ENCODE measurements at places on chromosomes 11 and 22.
A peak's percentile ranks its signal among the peaks of the same experiment; 100 is the strongest.

- DNase-seq = no peak
These were observed 13.6 kb downstream of the ZC3H12C start for GRCh38 chr11:110106713-110107274.

DNA sequence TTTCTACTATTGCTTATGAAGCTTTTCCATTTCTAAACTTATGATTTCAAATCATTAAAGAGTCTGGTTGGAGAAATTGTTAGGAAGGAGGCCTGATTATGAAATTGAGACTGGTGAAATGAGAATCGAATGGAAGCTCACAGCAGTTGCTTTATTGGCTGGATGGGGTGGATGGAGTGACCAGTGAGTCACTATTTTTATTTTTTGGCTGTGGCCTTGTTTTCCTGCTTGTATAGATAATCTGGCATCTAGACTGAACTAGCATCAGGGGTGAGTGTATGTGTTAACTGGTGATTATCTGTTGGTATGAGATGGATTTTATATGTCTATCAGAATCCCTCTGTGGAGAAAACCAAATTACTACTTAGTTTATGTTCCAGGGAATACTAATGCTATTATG is 36.2 kb downstream of the UVRAG start:
- DNase-seq = no peak

DNA sequence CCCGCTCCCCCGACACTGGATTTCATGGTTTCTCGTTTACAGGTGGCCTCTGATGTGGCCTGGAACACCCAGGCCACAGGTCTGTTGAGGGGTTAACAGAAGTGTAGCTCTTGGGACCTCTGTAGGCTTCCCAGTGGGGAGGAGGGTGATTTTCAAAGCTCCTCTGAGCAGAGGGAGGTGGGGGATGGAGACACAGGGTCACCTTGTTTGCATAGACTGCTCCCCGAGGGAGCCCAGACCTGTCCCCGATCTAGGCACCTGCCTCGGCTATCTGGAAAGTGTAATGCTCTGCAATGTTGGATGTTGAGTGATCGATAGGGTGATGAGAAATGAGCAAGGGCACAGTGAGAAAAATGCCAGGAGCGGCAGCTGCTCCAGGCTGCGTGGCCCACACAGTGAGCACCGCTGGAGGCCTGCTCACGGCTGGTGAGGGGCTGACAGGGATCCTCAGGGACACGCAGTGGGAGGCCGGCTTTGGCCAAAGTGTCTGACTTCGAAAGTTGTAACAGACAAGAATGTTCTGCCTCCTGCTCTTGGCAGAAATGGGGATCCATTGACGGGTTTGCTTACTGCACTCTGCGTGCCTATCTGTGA is 594.1 kb downstream of the BRD1 start:
- DNase-seq = no peak

GRCh38 chr22:31732089-31732829 is 17.7 kb downstream of the PRR14L start:
- no peak for DNase-seq

GRCh38 chr11:108142304-108142703 is 20.9 kb downstream of the ACAT1 start:
- DNase-seq = no peak

GRCh38 chr11:6468712-6469495 is 4.8 kb downstream of the TRIM3 start:
- peak; percentile 7 for DNase-seq

DNA sequence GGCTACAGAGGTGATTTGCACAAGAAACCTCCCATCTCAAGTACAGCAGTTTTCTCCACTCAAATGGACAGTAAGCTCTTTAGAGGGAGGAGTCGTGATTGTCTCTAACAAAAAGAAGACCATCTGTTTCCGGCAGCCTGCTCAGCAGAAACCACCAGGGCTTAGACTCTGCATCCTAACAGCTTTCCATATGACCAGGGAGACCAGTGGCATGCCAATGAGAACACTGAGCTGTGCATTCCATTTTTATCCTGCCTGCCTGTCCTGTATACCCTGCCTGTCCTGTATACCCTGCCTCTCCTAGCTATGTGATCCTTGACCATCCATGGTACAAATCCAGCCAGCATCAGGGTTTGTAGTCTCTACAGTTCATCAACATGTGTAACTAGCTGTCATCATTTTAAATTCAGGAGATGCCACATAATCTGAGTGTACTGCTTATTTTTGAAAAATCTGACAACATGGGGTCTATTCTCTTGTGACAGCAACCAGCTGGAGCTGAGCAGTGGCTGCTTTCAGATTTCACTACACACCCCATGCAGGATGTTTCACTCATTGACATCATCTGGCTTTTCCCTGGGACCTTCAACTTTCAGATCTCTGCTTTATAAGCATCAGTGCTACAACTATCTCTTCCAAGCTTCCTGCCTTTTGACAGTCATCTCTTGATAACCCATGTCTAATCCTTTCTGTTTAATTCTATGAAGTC is 50.5 kb upstream of the POU2AF2 start:
- DNase-seq = no peak

DNA sequence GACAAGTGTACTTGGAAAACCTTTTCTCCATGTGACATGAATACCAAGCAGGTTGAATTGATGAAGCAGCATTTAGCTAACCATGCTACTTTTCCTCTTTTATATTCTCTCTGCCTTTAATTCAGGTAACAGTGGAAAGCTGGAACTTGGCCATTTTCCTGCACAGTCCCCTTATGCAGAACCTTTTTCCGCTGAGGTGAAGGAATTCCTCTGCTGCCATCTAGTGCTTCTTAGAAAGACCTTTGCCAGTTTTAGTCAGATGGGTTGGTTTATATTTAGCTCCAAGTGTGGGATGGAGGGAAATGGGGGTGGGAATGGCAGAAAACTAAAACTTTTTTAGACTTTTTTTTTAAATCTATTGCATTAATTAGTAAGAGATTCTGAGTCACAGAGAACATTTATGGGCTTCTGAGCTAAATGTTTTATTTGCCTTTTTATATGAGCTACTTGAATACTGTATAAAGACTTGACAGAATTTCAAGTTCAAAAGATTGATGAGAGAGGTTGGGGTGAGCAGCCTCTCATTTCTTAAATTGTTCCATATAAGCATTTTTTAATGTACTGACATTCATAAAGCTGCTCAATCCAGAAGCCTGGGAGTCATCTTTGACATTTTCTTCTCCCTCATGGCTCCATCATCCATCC is 153.9 kb upstream of the ZC3H12C start:
- DNase-seq = peak; percentile 42

GRCh38 chr11:57477507-57478189 is 17.3 kb downstream of the RTN4RL2 start:
- DNase-seq = no peak

GRCh38 chr11:96486890-96487611 is 97.2 kb downstream of the JRKL start:
- DNase-seq = peak; percentile 13

- DNase-seq = no peak
These were observed 77.8 kb downstream of the BUD13 start for GRCh38 chr11:116694815-116695590.

GRCh38 chr11:12266943-12267342 is 110.4 kb upstream of the PARVA start:
- DNase-seq = no peak

- no peak for DNase-seq
These were observed 9.6 kb downstream of the NAGA start for GRCh38 chr22:42061041-42061440.

GRCh38 chr11:75229466-75229865 is 11.1 kb upstream of the TPBGL start:
- DNase-seq = no peak

DNA sequence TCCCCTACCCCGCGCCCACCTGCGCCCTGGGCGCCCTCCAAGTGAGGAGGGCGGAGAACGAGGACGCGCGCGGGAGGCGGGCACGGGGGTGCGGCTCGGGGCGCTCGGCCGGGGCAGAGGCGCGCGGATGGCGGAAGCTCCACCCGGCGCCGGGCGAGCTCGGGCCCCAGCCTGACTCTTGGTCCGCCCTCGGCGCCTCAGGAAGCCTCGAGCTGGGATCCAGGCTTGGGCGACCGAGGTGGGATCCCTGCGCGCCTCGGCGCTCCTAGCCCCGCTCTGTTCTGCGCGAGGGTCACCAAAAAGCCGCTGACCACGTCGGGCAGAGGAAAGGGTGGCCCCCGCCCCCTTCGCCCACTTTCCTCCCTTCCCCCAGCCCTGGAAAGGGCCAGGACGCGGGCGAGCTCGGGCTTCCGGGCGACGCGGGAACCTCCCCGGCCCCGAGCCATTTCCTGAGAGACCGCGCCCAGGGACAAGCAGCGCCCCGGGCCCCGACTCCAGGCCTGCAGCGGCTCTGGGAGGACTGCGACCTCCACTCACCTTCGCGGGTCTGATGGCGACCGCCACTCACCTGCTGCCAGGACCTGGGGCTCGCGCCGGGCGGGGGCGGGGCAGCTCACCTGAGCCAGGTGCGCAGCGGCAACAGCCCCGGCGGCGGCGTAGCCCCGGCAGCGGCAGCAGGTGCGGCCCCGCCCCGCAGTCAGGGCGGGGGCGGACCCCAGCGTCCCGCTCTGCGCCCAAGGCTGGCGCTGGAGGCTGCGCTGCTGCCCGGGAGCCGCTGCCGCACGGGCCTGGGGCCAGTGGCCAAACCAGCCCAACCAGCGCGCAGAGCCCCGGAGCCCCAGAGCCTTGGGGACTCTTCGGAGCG is 2.2 kb upstream of the SIGIRR start:
- DNase-seq = no peak

DNA sequence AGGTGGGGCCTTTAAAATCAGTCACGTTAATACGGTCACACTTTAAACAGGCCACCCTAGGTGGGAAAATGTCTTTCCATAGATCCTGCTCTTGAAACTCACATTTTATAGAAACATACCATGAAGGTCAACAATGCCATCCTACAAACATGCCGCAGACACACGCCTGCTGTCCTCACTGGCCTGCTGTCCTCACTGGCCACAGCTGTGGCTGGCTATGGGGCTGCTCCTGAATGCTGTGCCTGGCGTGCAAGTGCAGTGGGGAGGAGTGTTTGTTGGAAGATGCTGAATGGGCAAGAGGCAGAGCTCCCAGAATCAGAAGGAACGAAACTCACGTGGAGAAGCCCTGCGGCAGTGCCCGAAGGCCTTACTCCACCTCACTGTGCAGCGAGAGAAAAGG is 106.2 kb upstream of the BID start:
- no peak for DNase-seq

- DNase-seq = no peak
These were observed 79.6 kb downstream of the CELSR1 start for GRCh38 chr22:46457502-46458488.

GRCh38 chr11:62127941-62128770 is 4.3 kb downstream of the INCENP start:
- DNase-seq = no peak

- DNase-seq = no peak
These were observed 60.7 kb upstream of the PHF21A start for GRCh38 chr11:46181843-46182424.

DNA sequence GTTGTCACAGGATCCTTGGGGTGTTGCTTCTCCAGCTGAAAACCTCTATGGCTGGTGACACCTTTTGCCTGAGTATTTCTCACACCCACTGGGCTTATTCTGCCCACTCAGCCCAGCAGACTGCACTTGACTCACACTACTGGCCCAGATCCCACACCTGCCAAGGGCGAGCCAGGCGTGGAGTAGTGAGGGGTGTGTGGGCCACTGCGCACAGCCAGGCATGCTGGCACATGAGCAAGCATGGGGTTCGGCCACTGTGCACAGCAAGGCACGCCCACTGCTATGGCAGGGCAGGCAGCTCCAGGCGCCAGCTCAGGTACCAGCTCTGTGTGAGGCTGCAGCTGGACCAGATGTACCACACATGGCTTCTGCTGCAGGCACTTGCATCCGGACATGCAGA is 116.5 kb upstream of the MTNR1B start:
- DNase-seq = no peak

- DNase-seq = no peak
These were observed 141.0 kb downstream of the SOX6 start for GRCh38 chr11:16215352-16215751.

Measured in epithelial cell of proximal tubule (primary cell).